ENCODE measurements at places on chromosomes 2 and 18.

- DNase-seq: no peak
Observed at GRCh38 chr2:203690441-203691047, 15.9 kb upstream of the CD28 start.

GRCh38 chr18:44736664-44737380 is 56.1 kb downstream of the SETBP1 start:
- DNase-seq: no peak

DNA sequence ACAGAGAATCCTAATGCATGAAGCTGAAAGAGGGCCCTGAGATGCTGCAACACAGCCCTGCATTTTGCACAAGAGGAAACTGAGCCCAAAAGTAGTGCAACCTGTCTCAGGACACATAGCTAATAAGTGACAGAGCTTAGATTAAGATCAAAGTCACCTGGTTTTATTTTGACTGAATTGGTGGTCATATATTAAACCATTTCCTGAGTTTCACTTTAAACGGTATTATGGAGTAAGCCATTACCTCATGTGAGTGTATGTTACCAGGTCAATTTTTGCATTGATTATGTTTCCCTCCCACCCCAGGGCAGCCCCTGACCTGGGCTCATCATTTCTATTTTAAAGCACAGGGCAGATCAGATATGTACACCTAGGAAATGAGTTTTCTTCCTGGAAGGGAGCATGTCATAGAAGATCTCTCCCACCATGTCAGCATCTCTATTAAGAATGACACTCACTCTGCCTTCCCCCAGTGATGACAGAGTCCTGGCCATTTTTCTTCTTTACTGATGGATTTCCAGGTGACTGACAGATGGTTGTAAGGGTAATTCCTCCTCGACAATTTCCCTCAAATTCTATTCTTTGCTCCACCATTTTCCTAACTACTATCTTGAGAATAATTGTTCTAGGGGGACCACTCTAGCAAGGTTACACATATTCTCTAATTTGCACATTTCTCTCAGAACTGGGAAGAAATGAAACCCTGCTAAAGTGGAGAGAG is 441.3 kb upstream of the SLC14A2 start:
- DNase-seq: no peak

GRCh38 chr2:182554950-182555349 is 128.1 kb upstream of the PDE1A start:
- DNase-seq: no peak

DNA sequence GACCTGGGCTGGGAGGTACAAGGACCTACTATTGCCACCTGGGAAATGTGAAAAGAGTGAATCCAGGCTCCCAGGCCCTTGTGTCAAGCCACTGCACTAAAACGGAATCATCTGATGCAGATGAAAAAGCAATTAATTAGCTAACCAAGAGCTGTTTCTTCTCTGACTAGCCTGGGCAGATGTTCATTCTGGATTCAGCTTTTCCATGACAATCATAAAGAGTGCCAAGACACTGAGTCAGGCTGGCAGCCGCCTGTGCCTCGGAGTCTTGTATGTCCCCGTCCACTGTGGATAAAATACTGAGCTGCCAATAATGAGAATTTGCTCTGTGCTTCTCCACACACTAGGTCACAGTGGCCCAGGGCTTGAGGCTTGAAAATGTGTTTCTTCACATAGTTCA is 21.7 kb upstream of the LCLAT1 start:
- DNase-seq: no peak

- no peak for DNase-seq
Observed at GRCh38 chr2:203648273-203648672, 58.2 kb upstream of the CD28 start.

- DNase-seq: peak; percentile 15
Observed at GRCh38 chr18:38932752-38933151, 1367.2 kb upstream of the CELF4 start.

- no peak for DNase-seq
Observed at GRCh38 chr2:215775106-215775505, 238.2 kb downstream of the MREG start.

GRCh38 chr2:158112992-158113391 is 11.3 kb downstream of the UPP2 start:
- DNase-seq: no peak

DNA sequence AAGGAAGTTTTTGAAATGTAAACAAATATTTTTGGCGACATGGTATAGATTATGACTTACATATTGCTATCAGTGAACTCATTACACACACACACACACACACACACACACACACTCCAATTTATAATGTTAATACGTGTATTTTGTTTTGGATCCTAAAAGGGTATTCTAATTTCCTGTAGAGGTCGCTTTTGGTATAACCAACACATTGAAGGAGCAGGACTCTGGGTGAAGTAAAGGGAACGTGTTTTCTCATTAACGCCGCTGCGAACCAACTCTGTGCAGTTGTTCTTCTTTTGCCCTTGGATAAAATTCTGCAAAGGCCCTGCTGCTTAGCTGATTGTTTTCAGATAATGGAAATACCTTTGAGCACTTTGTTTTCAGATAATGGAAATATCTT is 190.4 kb downstream of the PMAIP1 start:
- DNase-seq: no peak

- DNase-seq: no peak
Observed at GRCh38 chr2:130749641-130750040, 5.7 kb upstream of the AMER3 start.

DNA sequence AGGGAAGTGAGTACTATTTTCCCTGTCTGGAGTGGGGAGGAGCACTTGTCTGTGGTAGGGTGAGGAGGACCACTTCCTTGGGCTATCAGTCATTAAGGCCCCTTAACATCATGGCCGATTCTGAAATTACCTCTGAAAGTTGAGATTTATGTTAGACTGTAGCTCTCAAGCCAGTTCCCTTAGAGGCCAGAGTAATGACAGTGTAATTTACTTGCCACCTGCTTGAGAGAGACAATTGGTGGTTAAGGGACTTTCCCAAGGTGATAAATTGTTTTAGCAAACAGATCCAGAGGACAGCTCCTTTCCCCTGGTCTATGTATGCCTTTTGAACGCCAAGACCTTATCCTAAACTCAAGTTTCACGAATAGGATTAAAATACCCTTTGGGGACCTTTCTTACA is 56.1 kb downstream of the NEDD4L start:
- DNase-seq: no peak

- no peak for DNase-seq
Observed at GRCh38 chr2:5766056-5766455, 73.9 kb downstream of the SOX11 start.

GRCh38 chr2:29821591-29821990 is 99.8 kb downstream of the ALK start:
- no peak for DNase-seq

GRCh38 chr2:200482194-200482593 is 27.7 kb downstream of the KCTD18 start:
- DNase-seq: peak; percentile 39

- no peak for DNase-seq
Observed at GRCh38 chr2:201859949-201860348, 53.6 kb downstream of the CDK15 start.

Measured in GM10248 (cell line).